ENCODE measurements at places on chromosomes 1 and 21. TPM values are rescaled to one million over a fixed set of nuclear protein-coding genes. Genes with fewer than 3 reads are reported as not detected.

GJA9 gene
- not detected for total RNA-seq

- H3K27me3 ChIP-seq, result no peaks in the 10 kb centered on the region
- no peak for DNase-seq
- H3K4me3 ChIP-seq, result no peak overlapping the region
Observed at GRCh38 chr1:56336982-56337381, 242.4 kb downstream of the PLPP3 start.

DNA sequence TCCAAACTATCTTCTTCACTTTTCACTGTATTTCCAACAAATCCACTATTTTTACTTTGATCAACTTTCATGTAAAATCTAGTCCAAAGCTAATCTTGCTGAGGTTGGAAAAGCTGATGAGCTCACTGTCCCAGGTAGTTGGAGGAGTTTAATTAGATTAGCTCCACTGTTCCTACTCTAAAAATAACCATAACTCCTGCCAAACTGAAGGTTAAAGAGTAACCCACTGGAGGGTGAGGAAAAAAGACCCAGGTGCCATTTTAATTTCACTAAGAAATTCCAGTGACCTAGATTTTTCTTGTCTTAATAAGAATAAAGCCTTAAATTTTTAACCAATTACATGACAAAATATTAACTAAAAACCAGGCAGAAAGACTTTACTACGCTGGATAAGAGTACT lies 15.3 kb downstream of the DCAF8 start:
- H3K27ac ChIP-seq, result no peak overlapping the region
- H3K4me3 ChIP-seq, result no peak overlapping the region
- peaks cover 17% of the 10 kb centered on the region for H3K4me1 ChIP-seq
- no peak for DNase-seq
- H3K36me3 ChIP-seq, result peaks cover 17% of the 10 kb centered on the region

DNA sequence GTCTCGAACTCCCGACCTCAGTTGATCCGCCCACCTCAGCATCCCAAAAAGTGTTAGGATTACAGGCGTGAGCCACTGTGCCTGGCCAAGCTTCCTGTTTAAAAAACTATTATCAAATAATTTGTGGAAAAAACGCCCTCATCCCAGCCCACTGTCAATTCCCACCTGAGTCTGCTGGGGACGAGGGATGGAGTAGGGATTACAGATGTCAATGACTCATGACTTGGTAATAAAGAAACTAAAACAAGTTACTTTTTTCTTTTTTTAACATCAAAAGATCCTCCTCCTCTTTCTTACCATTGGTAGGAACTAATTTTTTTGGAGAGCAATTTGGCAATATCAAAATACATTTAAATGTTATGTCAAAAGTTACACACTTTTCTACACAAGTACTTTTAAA lies 9.7 kb downstream of the CNN3 start:
- H3K36me3 ChIP-seq, result no peaks in the 10 kb centered on the region
- H3K27ac ChIP-seq, result no peak overlapping the region
- H3K27me3 ChIP-seq, result no peaks in the 10 kb centered on the region
- DNase-seq, result no peak

GRCh38 chr1:83802023-83802422 lies 196.9 kb downstream of the TTLL7 start:
- H3K4me3 ChIP-seq, result no peak overlapping the region
- no peak for DNase-seq
- no peaks in the 10 kb centered on the region for H3K36me3 ChIP-seq
- H3K27ac ChIP-seq, result no peak overlapping the region
